Cortex of kidney (tissue), 1 donor: ENCODE measurements at places on chromosomes 2 and 18.

- no peak for DNase-seq
These were observed 190.5 kb downstream of the LOXHD1 start for GRCh38 chr18:46466234-46467160.

- no peak for DNase-seq
These were observed 366.5 kb upstream of the POU3F3 start for GRCh38 chr2:104487366-104487765.

DNA sequence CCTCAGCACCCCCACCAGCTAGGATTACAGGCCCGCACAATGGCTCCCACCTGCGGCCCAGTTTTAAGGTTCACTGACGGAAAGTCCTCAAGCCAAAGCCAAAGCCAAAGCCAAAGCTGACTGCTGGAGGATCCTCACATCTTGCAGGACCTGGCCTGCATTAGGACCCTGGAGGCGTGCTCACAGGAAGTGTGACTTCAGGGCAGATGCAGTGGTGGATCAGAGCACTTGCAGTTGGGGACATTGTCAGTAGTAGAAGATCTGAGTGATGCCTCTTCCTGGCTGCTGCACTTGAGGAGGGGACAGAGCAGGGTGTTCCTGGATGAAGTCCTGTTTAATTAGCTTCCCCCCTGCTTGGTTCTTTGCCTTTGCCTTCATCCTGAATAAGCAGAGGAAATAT lies 69.0 kb upstream of the ALPP start:
- no peak for DNase-seq

GRCh38 chr2:205903549-205904129 lies 182.3 kb downstream of the INO80D start:
- no peak for DNase-seq

DNA sequence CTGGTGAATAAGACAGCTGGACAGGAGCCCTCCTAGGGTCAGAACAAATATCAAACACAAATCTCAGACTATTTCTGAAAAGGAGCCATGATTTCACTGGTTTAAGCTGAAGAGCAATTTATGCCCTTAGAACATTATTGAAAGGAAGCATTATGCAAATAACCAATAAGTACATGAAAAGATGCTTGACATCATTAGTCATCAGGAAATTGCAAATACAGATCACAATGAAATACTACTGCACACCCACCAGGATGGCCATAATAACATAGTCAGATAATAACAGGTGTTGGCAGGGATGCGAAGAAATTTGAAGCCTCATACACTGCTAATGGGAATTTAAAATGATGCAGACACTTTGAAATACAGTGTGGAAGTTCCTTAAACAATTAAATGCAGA lies 176.4 kb upstream of the RAB6C start:
- no peak for DNase-seq

- DNase-seq: no peak
These were observed 54.5 kb upstream of the SMAD2 start for GRCh38 chr18:47984991-47985390.

DNA sequence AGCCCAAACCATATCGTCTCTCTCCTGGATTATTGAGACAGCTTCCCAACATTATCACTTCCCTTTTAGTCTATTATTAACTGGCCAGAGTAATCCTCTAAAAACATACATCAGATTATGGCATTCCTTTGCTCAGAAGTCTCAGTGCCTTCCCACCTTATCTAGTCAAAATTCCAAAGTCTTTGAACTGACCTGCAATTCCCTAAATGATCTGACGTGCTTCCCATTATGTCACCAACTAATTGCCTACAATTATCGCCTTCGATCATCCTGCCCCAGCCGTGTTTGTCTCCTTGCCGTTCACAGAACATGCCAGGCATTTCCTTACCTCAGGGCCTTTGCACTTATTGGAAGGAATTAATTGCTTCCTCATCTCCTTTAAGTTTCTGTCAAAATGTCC lies 332.4 kb downstream of the IRS1 start:
- DNase-seq: no peak

- no peak for DNase-seq
These were observed 143.1 kb downstream of the SETBP1 start for GRCh38 chr18:44823782-44824181.

DNA sequence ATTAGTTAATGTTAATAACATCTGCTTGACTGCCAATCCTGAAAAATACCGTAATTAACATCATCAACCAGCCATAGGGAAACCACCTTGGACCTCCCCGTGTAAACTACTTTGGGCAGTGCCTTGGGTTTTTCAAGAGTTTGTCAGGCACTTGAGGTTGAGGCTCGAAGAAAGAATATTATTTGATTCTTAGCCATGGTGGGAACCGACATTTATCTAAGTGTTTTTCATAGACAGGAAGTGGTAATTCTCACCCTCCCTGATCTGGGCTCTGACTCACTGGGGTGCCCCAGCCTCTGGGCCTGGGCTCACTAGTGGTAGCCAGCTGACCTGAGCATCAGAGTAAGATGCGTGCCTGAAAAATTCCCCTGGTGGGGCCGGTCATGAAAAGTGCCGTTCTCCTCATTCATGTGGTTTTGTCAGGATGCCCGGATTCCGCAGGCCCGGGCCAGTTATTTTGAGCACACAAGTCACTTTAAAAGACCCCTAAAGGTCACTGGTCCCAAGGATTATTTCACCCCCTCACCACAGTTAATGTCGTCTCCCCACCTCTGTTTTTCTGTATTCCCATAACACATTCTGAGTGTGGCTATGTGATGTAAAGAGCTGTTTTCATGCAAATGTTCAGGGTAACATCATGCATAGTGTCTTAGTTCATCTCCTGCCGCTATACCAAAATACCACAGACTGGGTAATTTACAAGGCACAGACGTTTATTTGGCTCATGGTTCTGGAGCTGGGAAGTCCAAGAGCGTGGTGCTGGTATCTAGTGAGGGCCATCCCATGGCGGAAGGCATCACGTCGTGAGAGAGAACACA lies 21.6 kb upstream of the SPATA3 start:
- DNase-seq: no peak

GRCh38 chr2:242015108-242016065 lies 145.9 kb downstream of the RTP5 start:
- no peak for DNase-seq

DNA sequence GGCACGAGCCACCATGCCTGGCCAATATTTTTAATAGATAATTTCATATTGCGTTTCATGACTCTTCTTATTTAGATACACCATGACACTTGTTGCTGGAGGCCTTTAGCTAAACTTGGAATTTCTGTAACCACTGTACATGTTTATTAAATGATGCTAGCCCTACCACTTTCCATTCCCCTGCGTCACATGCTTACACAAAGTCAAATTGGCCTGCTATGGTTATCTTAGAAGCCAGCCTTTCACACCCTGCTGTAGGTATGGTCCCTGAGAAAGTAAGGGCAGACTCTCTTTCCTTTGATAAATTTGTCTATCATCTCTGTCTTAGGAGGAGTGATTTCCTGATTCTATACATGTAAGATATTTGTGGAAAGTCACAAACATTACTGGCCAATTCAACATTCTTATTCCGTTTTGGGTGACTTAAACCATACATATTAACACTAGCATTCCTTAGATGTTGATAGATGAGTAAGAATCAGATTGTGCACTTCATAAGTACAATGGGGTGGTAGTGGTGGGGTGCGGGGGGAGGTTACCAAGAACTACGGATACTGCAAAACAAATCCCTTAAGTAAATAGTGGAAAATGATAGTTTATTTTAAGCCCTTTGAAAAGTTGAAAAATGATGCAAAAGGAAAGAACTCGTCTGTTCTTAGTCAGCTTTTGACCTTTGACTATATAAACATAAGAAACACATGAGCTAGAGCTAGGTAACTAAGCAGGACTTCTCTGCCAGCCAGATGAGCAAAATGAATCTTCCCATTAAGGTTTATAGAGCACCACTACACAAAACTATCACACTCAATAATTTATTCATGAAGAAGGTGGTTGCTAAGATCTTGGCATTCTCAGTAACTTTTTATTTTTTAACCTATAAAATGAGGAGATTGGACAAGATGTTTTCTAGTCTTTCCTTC lies 7.9 kb upstream of the NDUFV2 start:
- DNase-seq: no peak

GRCh38 chr2:194603429-194603828 lies 1053.6 kb upstream of the SLC39A10 start:
- no peak for DNase-seq

- DNase-seq: no peak
These were observed 438.3 kb downstream of the SPAG16 start for GRCh38 chr2:213722565-213722964.

- DNase-seq: no peak
These were observed 91.3 kb upstream of the RAB27B start for GRCh38 chr18:54736981-54737380.

DNA sequence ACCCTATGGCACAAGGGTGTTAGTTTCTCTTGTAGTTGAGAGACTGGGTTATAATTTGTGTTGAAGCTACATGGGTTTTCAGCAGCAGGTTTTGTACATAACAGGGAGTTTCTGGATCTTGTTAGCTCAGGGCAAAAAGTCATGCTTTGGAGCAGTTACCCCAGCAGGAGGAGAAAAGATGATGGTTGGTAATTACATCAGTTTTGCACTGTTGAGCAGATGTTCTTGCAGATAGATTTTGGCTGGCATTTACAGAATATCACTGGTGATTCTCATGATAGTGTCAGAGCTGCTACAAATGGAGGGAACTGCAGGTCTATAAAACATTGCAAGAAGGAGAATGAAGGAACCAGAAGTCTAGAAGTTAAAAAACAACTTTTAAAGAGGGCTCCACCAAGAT lies 215.2 kb upstream of the ATP5MC3 start:
- DNase-seq: no peak

GRCh38 chr2:44834656-44835055 lies 106.8 kb upstream of the SIX3 start:
- DNase-seq: no peak

- DNase-seq: no peak
These were observed 43.9 kb upstream of the ATP6V1B1 start for GRCh38 chr2:70891572-70892357.

- DNase-seq: no peak
These were observed 122.7 kb upstream of the GLI2 start for GRCh38 chr2:120612931-120613330.

- no peak for DNase-seq
These were observed 478.7 kb upstream of the TCF4 start for GRCh38 chr18:56066524-56067213.

DNA sequence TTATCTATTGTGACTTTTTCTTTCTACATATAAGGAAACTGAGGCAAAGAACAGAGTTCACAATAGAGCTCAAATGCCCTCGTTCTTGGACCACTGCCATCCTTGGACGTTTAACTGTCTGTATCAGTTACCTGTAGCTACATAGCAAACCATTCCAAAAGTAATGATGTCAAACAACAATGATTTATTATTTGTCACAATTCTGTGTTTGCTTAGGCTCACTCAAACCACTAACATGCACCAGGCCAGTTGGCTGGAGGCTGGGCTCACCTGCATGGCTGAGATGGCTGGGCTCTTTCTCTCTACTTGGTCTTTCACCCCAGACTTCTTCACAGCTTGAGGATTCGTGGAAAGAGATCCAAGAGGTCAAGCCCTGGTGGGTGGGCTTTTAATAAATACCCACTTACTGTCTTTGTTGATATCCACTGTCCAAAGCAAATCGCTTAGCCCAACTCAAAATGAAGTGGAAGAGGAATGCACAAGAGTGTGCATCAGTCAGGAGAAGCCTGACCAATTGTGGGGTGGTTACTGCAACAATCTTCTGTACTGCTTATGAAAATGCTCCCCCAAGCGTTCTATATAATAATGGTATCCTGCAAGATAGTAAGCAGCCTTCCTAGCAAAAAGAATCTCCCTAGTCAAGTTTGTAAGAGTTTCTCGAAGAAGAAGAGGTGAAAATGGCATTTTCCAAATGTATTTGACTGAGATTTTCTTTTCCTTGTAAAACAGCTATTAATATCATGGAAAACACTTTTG lies 163.5 kb upstream of the NT5C1B start:
- no peak for DNase-seq
